ENCODE measurements at places on chromosomes 16 and 17.

- DNase-seq = no peak
These were observed 1.6 kb downstream of the NDUFB10 start for GRCh38 chr16:1960665-1961630.

DNA sequence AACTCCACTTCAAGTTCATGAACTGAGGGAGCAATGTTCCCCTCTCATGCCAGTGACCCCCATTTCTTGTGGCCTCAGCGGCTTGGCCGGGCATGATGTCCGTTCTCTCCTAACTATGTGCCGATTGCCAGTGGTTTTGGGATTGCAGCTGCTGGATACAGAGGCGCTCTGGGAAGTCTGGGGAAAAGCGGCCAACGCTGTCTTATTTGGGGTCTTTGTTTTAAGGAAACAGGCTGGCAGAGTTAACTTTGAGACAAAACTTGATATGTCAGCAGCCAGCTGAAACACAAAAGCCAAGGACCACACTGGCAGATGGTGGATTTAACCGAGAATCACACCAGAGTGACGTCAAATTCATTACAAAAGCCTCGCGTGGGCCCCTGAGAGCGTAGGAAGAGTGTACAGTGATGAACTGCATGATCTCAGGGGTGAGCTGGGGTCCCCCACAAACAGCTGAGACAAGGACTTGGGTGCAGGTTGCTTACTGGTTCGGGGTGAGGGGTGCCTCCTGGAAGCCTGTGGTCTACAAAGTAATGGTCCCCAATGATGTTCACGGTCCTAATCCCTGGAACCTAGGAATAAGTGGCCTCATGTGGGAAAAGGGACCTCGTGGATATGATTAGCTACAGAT lies 180.4 kb downstream of the IRF8 start:
- peak; percentile 66 for DNase-seq

GRCh38 chr16:3182608-3183444 lies 5.2 kb upstream of the OR1F1 start:
- DNase-seq = peak; percentile 24

GRCh38 chr16:85146922-85147651 lies 34.8 kb upstream of the CIBAR2 start:
- DNase-seq = peak; percentile 71

GRCh38 chr16:79653373-79653891 lies 52.9 kb upstream of the MAF start:
- DNase-seq = peak; percentile 99

DNA sequence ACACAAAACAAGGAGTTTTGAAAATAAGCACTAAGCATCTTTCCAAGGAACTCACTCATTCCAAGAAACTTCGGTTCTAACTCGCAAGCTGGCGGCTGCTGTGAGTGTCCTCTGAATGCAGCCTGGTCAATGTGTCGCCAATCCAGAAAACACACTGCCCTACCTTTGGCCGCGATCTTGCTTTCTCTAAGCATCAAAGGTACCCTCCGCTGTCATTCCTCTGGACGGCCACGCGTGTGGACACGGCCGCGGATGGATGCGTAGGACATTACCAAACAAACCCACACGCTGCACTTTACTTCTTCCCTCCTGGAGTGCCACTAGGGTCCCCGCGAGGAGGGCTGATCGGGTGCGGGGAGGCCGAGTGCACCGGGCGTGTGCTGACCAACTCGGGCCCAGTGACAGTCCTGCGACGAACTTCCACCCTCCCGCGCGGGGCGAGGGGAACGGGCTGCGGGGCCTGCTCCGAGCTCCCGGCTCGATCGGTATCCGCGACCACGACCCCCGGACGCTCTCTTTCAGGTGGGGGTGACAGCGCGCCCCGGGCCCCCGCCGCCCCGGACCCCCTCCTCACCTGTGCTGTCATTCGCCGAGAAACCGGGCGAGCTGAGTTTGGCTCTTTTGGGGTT lies 1.1 kb downstream of the CREBBP start:
- DNase-seq = no peak
